ENCODE measurements at places on chromosomes 5 and 9.

GRCh38 chr9:4303006-4303405, 3.1 kb upstream of the GLIS3 start:
- no peak for DNase-seq

DNA sequence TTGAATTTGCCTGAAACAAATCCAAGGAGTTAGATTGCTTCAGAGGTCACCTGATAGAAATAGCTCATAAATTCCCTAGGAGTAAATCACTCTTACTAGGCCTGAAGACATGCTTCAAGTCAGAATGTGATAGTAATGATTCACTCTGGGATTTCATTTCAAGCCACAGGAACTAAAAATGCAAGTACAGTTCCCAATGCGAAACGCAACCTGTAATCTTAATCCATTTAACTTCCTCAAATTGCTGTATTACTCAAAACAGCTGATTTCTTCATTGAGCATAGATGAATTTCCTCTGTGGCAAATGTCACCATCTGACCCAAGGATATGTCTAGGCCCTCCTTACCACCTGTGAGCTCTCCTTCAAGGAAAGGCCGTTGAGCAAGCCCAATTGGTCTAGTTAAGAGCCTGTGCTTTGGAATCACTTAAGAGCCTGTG, 32.1 kb upstream of the IL6ST start:
- DNase-seq = peak; percentile 59

DNA sequence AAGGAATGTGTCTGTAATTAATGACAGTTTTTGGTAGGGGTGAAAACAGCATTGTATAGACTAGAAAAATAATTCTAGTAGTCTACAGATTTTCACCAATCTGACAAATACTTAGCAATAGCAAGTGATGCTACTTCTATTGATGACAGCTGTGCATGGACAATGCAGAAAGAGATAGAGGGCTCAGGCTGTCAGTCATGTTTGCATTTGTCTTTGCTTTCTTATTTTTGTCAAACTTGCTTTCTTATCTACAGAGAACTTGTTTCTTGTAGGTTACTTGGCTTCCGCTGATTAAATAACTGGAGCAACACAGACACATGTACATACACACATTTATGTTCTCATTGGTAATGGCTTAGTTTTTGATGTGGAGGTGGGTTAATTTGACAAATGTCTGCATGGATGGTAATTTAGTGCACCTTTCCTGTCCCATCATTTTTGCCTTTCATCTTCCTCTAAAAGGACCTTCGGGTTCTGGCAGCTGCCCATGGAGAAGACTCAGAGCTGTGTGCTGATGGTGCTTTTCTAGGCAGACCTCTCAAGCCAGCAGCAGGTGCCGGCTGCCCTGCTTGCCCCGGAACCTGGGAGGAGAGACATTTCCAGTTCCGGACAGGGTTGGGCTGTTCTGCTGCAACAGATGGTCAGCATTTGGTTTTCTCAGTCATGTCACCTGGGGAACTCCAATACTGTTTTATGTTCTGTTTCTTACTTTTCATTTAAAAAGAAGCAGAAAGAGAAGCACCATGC, 28.8 kb downstream of the CAMK4 start:
- no peak for DNase-seq

DNA sequence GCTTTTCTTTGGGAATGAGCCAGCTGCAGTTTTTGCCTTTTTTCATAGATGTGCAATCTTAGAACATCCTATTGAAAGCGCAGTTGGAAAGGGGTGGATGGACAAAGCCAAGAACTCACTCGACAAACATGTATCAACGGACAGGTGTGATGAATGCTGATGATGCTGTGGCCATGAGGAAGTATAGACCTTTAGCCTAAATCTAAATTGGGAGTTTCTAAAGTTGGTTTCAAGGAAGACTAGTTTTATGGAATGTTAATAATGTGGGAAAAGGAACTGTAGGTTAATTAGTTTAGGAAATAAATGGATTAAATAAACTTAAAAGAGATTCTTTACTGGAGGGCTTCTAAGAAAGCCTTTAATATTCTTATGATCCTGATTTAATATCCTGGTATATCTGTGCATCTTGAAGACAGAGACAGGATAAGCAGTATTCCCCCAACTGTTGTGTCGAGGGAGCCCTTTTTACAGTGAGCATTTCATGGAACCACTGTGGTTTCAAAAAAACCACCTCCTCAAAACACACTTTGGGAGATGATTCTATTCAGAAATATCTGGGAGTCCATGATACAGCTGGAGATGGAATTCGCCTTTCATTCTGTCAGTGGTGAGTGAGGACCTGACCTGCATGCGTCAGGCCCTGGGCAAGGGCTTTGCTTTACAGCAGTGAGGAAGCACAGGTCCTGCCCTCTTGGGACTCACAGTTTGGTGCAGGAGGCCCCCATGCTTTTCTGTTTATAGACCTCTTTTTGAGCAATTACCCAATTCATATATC, 82.6 kb downstream of the AOPEP start:
- DNase-seq = no peak

- no peak for DNase-seq
Observed at GRCh38 chr9:99253772-99254431, 31.8 kb downstream of the SEC61B start.

DNA sequence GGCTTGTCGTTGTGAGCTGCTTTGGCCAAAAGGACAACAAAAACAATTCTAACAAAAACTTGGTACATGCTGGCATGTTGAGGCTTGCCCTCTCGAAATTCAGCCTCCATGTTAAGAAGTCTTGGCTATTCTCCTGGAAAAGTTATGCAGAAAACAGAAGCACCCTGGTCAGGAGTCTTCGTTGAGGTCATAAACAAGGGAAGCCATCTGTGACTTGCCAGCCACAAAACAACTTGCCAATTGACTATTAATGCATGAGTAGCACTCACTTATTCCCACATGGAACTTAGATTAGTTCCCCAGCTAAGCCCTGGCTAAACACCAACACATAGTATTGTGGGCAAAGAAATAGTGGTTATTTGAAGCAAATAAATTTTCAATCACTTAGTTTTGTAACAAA, 521.0 kb upstream of the CHD1 start:
- no peak for DNase-seq

GRCh38 chr9:35481347-35481975, 8.4 kb upstream of the RUSC2 start:
- DNase-seq = peak; percentile 71

- DNase-seq = no peak
Observed at GRCh38 chr9:38298503-38298902, 94.0 kb upstream of the ALDH1B1 start.

GRCh38 chr5:111901296-111901695, 144.3 kb upstream of the NREP start:
- DNase-seq = no peak

GRCh38 chr9:91923145-91923544, 26.9 kb downstream of the ROR2 start:
- no peak for DNase-seq

DNA sequence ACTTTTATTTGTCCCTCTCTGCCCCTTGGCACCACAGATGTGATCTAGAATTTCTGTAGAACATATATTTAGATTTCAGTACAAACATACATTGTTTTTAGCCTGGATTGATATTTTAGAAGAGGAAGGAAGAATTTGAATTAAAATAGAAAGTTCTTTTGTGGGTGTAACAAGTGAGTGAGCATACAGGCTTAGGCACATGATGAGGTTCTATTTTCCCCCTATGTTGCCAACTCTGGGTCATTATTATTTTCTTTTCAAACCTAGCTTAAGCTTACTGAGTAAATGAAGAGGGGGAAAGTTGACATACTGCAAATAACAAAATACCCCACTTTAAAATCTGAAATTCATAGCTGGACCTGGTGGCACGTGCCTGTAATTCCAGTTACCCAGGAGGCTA, 102.9 kb downstream of the GCNT1 start:
- DNase-seq = no peak

GRCh38 chr9:15155323-15155722, 151.7 kb downstream of the TTC39B start:
- DNase-seq = no peak

DNA sequence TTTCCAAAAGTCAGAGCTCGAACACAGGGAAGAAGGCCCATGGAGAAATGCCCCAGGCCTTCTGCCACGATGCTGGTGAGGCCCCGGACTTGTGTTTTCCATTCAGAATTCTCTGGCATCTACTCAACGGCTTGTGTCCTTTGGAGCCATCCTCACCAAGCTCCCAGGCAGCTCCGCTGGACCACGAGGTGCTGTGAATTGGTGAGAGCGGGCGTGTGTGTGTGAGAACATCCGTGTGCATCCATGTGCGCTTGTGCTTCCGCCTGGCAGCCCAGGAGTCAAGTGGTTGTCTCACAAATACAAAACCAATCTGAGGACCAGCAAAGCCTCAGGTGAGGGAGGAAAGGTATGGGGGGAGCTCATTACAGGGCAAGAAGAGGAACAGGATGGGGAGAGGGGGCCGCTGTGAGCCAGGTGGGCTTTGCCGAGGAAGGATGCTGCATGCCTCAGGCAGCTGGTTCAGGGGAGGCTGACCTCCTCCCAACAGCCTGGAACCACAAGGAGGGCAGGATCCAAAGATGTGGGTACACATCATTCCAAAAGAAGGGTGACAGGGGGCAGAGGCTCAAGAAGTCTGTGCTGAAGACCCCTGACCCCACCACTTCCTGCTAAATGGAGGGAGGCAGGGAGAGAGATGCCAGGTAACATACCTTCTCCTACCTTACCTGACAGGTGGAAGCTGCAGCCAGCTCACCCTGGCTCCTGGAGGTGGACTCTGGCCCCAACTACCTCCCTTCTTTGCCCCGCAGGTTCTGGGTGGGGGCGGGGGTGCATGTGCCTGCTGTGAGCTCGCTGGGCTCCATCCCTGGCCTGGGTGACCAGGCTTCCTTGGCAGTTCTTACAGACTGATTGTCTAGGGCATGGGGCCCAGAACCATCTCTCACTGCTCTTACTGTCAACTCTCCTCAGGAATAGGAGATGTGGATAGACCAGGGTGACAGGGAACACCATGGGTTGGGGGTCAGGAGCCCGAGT, 196.3 kb downstream of the PAX5 start:
- no peak for DNase-seq

DNA sequence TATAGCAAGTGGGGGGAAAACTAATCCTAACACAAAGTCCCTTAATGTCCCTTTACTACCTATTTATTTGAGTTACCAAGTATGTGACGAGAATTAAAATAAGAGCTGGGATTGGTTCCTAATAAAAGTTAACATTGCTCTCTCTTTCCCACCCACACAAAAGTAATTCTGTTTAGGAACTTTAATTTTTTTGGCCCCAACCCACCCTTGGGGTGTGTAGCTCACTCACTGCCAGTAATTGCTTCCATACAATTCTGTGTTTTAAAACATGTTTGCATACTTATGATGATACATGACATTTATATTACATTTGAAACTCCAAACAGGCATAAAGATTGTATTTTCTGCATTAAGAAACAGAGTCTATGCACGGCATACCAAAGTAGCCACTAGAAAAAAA, 106.5 kb downstream of the BNC2 start:
- no peak for DNase-seq

DNA sequence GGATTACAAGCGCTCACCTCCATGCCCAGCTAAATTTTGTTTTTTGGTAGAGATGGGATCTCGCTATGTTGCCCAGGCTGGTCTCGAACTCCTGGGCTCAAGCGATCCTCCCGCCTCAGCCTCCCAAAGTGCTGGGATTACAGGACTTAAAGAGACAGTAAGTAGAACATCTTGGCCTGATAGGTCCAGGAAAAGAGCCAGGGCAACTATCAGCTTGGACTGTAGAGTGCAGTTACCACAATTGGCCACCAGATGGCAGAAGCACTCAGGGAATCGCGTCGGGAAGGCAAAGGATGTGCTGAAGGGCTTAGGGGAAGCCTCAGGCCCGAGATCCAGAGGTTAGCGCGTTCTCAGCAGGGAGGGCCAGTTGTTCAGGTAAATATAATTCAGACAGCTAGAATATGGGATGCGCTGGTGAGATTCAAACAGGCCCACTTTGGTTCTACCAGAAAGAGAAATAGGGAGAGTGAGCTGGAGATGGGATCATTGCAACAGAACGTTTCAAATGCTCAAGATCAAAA, 21.5 kb downstream of the C9orf57 start:
- peak; percentile 65 for DNase-seq

DNA sequence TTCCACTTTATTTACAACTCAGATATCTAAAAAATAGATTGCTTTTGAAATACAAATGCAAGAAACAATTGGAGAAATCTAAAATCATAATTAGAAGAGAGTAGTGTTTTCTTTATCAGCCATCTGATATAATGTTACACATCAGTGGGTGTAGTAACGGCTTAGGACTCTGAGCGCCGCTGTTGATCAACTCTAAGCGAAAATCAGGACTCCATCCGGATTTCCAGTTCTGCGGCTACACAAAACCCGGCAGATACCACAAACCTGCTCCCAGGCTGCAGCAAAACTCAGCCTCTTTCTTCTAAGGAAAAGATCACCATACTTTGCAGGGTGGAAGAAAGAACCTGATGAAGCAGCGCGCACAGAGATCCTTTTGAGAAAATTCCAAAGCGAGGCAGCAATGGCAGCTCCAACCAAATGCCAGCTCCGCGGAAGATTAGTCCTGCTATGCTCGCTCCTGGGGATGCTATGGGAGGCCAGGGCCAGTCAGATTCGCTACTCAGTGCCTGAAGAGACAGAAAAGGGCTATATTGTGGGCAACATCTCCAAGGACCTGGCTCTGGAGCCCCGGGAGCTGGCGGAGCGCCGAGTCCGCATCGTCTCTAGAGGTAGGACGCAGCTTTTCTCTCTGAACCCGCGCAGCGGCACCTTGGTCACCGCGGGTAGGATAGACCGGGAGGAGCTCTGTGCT, at the start of gene PCDHGA9:
Gene PCDHGA9 (plus strand): TSS at position 226 of the 691 bp plus-strand sequence. CDS start 175 bp downstream, at position 401.
- DNase-seq = peak; percentile 24

DNA sequence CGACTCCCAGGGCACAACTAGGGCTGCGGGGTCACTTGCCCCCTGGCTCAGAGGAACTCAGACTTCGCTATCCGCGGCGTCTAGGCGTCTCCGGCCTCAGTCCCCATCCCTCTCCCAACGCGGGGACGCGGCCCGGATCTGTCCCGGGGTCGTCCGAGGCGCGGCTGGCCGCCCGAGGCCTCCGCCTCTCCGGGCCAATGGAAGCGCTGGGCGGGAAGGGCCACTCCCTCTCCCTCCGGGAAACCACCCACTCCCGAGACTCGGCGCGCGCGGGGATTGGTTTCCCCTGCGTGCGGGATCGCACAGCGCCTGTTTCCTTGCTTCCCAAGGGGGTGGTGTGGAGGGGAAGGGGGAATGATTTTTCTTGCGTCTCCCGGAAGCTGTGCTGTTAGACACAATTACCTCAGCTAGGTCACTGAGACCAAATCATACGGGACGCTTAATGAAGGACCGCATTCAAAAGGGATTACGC, 38.3 kb downstream of the NR2F1 start:
- peak; percentile 53 for DNase-seq
